ENCODE measurements at places on chromosomes 16 and 17.

- DNase-seq: no peak
Measured at GRCh38 chr17:12507026-12507595, 158.6 kb upstream of the MYOCD start.

DNA sequence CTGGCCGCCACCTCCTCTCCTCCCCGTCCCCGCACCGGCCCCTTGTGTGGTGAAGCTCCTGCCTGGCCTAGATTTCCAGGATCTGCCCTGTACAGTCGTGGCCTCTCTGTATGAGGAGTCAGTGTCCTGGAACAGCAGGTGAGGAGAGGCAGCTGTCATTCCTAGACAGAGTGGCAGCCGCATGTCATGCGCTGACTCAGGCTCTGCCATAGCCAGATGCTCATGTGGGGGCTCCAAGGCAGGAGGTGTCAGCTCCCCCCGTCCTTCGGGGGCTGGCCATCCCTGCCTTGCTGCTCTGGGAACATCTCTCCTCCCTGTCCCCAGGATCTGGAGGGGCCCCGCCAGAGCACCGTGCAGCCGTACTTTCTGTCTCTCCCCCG lies 60.4 kb downstream of the BAIAP2 start:
- no peak for DNase-seq

DNA sequence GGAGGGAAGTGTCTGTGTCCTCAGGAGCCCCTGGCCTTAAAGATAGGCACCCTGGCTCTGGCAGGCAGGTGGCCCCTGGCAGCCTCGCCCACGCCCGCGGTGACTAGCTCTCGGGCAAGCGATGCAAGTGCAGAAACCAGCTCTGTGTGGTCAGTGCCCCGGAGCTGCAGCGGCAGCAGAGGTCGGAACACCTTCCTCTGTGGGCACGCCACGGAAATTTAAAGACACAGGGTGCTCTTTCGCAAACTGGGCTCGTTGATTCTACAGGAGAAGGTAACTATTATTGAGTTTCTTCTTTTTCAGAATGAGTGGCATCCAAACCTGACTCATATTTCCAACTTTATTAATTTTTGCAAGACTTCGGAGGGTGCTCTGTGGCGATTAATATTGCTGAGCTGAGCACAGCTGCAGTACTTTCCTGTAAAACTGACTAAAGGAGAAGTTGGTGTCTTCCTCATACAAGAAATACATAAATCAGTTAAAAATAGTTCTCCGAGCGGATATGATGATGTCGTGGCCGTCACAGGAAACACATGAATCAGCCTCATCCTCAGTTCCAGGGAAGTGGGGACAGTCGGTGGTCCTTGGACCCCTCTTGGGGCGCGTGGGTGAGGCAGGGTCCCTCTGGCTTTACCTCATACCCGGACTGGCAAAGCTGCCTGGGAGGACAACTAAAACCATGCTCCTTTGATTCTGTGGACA lies 120.2 kb downstream of the METRNL start:
- no peak for DNase-seq

DNA sequence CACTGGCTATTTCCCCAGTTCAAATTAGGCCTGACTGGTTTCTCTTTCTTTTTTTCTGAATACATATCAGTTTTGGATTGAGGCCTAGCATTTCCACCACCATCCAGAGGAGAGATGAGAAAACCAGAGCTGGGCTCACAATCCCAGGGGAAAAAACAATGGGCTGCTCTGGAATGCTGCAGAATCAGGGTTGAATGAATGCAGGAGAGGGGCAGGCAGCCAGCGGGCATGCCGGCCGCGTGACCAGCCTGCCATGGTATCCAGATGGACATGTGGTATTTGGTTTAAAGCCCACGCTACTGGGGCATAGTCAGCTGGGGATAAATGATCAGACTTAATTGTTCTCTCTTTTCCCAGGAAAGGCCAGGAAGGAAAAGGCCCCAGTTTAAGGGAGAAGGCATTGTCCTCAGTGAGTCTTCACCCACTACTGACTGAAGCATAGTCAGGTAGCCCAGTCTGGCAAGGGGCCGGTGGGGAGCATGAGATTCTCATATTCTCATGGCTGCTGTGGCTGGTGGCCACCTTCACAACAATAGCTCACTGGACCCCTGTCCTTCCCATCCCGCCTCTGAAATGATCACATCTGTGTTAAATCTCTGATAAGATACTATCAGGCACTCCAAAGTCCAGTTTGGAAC lies 38.7 kb upstream of the RHOT1 start:
- no peak for DNase-seq

DNA sequence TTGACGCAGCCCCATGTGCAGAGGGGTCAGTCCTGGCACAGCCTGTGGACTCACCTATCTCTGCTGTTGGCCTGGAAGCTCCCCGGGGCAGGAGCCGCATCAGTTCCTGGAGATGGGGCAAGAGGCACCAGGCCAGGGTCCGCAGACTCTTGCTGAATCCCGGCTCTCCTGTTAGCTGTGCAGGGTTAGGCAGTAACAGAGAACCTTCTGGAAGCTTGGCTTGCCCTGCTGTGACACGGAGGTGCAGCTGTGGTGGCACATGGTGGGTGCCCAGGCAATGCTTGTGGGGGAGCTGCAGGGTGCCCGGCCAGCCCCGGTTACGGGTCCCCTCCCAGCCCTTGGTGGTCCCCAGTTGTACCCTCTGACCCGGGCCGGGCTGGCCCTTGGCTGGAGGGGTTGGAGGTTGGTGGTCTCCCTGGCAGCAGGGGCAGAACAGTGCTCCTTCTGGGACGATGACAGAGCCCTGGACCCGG lies 26.0 kb upstream of the ZNF469 start:
- DNase-seq: no peak

DNA sequence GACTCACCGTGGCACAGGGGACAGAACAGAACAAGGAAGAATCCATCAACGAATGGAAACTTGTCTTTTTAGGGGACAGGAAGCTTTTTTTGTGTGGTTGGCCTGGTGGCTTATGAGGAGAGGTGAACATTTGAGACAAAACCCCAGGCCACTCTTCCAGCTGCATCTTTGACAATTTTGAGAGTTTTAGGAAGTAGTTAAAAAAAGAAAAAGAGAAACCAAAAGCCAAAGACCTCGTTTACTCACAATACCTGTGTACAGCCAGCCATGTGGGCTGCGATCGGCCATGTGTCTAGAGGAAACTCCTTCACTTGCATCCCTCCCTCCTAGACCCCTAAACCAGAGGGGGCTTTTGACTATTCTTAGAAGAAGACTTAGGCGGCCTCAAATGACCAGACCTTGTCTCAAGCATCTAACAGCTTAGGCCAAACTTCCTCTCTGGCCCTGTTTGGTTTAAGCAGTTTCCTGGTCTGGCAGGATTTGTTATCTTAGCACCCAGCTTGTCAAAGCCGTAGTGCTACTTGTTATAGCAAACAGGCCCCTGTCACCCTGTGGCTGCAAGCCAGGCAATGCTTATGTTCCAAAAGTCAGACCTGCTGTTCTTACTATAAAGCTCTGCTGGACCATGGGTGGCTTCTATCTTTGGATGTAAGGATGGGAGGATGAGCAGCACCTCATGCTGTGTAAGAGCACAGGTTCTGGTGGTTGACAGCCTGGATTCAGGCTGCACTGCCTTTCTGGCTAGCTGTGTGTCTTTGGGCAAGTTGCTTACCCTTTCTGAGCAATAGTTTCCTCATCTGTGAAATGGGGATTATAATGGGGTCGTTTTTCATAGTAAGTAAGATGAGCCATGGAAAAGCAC lies 17.7 kb downstream of the KSR1 start:
- no peak for DNase-seq

DNA sequence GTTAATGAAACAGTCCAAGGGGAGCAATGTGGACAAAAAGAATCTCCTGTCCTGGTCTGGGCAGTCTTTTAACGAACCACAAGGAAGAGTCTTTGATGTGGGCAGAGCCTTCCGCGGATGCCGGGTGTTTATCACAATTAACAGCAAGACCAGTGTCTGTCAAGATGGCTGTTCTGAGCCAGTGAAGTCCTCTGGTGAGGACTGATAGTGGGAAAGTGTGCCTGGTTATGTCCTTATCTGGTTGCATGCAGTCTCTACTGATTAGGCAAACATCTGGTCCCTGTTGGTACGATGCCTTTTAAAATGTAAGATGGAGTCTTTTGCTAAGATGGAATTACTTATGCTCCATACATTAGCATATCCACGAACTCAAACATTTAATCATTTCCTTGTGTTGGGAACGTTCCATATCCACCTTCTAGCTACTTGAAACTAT lies 88.5 kb downstream of the ZNF18 start:
- no peak for DNase-seq

DNA sequence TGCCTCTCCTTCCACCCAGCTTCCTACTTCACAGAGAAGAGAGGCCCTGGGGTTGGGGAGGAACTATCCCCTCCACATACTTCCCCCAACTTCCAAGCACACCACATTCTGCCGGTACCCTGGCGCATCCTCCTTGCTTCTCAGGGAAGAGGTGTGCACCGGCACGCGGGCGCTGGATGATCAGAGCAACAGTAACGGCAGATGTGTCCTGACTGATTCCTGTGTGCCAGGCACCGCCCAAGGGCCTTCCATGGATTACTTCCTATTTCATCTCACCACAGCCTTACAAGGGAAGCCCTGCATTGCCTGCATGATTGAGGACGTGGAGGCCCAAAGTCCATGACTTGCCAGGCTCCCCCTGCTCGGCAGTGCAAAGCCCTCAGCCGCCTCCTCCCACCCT lies 21.1 kb upstream of the MLKL start:
- DNase-seq: no peak

DNA sequence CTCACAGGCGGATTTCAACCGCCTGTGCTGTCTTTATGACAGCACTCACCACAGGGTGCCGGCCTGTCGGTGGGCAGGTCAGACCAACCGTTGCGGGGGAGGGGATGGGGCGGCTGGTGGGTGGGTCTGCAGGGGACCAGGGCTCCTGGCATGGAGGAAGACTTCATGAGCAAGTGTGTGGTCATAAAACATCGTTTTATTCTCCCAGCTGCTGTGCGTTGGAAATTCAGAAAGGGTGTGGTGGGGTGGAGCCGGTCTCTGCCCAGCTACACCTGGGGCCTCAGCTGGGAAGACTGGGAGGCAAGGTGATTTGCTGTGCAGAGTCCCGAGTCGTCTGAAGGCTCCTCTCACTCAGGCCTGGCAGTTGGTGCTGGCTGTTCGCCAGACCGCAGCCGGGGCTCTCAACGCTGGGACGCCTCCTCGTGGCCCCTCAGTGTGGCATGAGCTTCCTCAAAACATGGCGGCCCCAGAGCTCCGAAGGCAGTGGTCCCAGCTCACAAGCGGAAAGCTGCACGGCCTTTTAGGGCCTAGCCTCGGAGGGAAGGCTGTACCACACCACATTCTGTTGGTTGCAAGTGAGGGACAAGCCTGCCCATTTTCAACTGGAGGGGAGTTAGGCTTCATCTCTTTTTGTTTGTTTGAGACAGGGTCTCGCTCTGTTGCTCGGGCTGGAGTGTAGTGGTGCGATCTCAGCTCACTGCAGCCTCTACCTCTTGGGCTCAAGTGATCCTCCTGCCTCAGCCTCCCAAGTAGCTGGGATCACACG lies 45.8 kb upstream of the GSE1 start:
- DNase-seq: no peak

- DNase-seq: no peak
Measured at GRCh38 chr17:80901319-80901718, 90.3 kb upstream of the CHMP6 start.

DNA sequence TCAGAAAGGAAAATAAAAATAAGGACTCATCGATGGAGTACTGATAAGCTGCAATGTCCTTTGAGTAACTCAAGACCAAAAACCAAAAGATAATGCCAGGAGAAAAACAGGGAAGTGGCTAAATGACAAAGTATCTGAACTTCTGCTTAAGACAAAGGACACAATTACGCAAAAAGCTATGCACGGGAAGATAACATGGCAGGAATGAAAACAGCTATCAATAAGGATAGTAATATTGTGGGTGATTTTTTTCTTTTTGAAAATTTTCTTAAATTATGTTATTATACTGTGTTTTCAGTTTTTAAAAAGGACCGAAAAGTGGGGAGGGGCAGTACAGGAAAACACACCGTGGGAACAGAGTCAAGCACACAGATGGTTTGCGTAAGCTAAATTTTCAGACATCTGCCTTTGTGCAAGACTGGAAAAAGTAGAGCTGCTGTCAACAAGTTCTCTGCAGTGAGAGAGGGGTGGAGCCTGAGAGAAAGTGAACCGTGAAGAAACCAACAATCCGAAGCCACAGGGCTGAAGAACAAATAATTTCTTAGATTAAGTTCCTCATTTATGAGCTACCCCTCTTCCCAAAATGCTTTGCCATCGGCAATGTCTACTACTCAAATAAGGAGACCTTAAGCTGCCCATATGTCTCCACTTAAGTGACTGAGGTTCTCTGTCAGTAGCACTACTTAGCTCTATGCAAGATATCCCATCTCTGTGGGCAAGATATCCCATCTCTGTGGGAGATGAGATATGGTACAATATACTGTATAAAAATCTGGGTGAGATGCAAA lies 99.9 kb upstream of the CORO6 start:
- DNase-seq: peak; percentile 79

GRCh38 chr16:3745751-3746355 lies 28.5 kb upstream of the TRAP1 start:
- no peak for DNase-seq

GRCh38 chr17:42333053-42333452 lies 44.8 kb downstream of the STAT5A start:
- no peak for DNase-seq

GRCh38 chr16:23871924-23872323 lies 36.1 kb downstream of the PRKCB start:
- no peak for DNase-seq

All from right atrium auricular region (tissue), 2 donors.